ENCODE measurements at places on chromosomes 12 and 14.
A peak's percentile ranks its signal among the peaks of the same experiment; 100 is the strongest.

DNA sequence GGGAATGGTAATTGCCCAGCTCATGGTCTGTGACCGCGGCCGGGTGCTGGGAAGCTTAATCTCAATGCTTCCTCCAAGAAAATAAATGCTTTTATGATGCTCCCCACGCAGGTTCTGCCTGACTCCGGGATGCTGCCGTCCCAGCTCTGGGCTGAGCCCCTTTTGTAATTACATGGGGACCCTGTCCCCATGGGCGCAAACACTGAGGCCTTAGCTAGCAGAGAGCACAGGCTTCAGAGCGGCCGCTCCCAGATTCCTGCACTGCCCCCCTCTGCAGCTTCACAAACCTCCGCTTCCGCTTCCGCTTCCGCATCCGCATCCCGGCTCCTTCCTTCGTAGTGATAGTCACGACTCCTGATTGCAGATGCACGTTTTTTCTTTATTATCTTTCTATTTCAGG, 129.5 kb downstream of the KIF26A start:
- DNase-seq = no peak

DNA sequence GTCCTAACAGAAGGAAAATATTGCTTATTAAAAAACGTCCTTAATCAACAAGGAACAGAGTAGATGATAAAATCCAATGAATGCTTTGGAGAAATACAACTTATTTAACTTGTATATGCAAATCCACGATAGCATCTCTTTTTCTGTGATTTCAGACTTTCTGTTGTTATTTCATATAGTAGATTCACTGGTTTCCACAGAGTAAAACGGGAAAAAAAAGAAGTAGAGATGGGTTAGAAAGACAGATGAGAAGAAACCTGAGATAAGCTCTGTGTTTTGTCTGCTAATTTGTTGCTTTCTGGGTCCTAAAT, 447.7 kb downstream of the RERGL start:
- DNase-seq = no peak

DNA sequence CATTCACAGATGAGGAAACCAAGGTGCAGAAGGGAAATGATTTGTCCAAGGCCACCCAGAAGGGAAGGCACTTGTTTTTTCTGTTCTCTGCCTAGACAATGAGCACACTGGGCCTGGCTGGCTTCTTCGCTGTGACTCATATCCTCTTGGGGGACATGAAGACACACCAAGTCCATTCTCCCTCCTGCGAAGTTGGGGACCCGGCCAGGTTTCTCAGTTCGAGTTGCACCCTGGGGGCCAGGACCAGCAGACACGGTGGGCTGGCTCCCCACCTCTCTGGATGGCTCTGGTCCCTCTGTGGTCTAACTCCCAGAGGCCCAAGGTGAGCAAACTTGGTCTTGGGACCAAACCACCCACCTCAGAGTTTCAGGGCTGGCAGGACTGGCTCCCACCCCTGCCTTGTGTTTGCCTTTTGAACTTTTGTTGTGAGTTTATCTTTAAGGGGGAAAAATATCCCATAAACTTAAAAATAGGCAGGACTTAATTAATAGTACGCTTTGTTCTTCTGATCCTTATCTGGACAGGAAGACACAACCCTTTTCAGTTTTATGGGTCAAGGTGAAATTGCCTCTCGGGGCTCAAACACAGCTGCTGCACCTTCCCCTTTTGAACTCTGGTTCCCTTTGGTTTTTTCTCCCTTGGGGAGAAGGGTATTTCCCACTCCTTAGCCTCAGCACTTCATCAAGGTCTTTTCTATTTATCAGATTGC, 9.0 kb upstream of the MLEC start:
- DNase-seq = no peak

- DNase-seq = no peak
Observed at GRCh38 chr14:100049220-100049619, 16.0 kb upstream of the EVL start.

- DNase-seq = no peak
Observed at GRCh38 chr14:89418976-89419375, 1.9 kb upstream of the FOXN3 start.

DNA sequence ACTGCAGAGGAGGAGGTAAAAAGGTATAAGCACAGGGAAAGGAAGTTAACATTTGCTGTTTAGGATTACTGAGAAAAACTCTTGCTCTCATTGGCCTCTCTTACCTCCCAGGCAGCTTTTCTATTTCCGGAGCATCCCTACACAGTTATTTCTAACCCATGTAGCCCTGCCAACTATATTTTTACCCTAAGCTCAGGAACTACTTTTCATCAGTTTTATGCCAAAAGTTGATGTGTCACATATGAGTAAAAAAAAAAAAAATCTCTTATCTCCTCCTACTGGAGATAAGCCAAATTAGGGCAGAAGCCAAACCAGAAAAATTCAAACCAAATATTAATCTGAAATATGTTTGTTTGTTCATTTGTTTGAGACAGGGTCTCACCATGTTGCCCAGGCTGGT, 34.4 kb upstream of the PSMA6 start:
- DNase-seq = no peak

DNA sequence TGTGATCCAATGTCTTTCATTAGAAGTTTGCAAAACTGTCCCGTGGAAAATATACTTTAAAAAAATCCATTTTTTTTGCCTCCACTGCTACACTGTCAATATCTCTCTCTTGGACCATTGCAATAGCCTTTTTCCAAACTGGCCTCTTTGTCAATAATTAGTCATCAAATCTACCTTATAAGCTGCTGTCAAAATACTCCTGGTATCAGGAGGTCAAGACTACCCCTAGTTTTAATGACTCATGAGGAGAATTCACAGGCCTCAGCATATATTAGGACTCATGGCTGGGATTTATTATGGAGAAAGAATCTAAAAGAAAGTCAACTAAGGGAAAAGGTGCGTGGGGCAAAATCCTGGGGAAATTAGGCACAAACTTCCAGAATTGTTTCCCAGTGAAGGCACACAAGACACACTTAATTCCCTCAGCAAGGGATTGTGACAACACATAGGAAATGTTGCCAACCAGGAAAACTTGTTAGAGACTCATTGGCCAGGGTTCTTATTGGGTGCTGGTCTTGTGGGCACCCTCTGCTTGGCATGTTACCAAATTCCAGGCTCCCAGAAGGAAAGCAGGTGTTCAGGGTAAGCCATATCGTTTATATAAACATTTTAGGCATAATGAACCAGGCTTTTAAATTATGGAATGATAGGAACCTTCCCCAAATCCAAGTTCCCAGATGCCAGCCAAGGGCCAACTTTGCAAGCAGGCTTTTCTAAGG, 56.1 kb downstream of the TMEM117 start:
- no peak for DNase-seq

DNA sequence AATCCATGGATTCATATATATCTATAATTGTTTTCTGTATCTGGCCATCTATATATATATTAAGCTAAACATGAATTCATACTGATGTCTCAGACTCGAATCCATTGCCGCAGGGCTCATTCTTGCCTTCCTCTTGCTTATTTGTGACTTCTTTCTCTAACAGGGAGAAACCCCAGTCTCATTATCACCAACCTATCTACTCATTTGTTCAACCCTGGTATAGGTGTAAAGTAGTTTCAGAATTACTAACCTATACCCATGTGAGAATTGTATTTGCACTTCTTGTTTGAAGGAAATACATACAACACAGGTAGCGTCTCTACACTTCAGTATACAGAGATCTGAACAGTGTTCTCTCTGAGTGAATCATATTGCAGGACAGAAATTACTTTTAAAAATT, 77.7 kb downstream of the PTPN11 start:
- no peak for DNase-seq

- DNase-seq = no peak
Observed at GRCh38 chr14:54643696-54644176, 76.8 kb downstream of the SAMD4A start.

GRCh38 chr12:48021485-48022179, 17.4 kb upstream of the COL2A1 start:
- peak; percentile 23 for DNase-seq

GRCh38 chr14:53967606-53968005, 11.0 kb upstream of the BMP4 start:
- DNase-seq = no peak

- DNase-seq = no peak
Observed at GRCh38 chr14:74018174-74018585, 908 bp downstream of the ENTPD5 start.

DNA sequence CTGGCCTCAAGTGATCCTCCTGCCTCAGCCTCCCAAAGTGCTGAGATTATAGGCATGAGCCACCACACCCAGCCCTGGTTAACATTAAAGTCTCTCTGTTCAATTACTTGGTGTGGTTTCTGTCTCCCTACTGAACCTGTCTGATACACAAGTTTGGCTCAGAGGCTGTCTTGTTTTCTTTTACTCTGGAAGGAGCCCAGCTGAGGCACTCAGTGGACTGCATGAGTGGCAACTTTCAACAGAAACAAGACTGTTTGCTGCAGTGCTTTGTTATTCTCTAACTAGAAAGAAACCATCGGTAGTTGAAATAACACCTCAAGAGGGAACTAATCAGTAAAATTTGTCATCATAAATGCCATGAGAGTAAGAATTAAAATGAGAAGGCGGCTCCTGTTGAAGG, 238.7 kb downstream of the FOXN3 start:
- no peak for DNase-seq

DNA sequence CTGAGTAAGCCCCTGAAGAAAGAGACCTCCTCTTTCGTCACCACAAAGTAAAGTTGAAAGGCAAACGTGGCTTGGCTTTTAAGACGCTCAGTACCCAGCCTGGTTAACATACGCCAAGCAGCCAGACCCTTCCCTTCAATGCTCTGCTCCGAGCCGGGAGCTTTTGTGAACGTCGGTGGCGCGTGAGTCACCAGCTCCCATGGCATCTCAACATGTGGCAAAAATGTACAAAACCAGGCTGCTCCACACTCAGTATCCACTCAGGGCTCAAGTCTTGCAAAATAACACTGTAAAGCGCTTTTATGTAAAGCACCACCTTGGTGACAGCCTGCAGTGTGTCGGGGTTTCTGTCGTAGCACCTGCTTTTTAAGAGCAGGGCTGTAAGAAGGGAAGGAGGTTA, 89.0 kb downstream of the SETD3 start:
- no peak for DNase-seq

DNA sequence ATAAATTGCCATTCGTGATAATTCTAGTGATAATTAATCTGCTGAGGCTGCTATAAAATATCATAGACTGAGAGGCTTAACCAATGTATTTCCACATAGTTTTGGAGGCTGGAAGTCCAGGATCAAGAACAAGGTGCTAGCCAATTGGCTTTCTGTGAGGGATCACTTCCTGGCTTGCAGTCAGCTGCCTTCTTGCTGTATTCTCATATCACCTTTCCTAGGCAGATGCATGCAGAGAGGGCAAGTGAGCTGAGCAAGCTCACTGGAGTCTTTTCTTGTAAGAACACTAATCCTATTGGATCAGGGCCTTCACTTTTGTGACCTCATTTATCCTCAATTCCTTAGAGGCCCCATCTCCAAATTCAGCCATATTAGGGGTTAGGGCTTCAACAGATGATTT, 640.7 kb downstream of the DIO2 start:
- no peak for DNase-seq

DNA sequence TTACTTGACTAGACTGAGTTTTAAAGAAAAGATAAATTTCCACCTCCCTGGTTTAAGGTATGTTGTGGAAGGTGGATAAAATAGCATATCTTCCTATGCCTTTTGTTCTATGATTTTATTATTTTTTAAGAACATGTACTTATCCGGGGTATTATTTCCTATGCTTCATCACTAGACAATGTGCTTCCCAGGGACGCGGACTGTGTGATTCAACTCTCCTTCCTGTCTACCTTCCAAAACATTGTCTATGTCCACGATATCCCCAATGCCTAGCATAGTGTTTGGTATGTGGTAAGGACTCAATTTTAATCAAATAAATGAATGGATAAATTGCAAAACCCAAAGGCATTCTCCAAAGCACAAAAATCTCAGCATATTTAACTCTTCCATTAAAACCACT, 8.3 kb upstream of the CCND2 start:
- no peak for DNase-seq

- DNase-seq = no peak
Observed at GRCh38 chr12:111057701-111058425, 137.5 kb upstream of the MYL2 start.

DNA sequence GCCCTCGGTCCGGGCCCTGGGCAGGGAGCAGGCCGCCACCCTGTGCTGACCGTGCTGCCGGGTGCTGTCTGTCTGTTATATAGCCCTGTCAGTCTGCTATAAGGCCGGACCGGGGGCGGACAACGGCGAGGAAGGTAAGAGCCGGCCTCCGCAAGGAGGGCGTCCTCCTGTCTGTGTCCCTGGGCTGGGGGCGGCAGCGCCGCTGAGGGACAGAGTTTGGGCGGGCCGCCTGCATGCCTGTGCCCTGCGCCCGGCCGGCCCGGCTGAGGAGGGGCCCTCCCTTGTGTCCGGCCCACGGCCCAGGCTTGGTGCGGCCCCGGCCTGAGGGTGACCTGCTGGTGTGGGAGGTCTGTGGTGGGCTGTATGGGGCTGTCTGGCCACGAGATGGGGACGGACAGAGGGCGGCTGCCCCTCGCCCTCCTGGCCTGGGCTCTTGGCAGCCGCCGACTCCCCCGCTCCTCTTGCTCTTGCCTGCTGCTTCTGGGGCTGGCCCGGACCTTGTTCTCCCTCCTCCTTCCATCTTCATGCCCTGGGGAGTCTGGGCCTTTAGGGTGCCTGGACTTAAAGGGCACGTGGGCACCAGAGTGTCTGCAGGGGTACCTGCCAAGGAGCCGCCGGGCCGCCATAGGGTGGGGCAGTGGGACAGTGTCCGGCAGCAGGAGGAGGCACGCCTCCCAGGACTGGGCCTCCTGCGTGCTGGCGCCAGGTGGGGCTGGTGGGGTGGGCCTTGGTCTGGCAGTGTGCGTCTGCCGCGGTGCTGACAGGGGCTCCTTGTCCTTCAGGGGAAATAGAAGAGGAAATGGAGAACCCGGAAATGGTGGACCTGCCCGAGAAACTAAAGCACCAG, 25.1 kb upstream of the CRIP2 start:
- no peak for DNase-seq

- DNase-seq = peak; percentile 27
Observed at GRCh38 chr12:49609875-49610154, 4.4 kb upstream of the FAM186B start.

DNA sequence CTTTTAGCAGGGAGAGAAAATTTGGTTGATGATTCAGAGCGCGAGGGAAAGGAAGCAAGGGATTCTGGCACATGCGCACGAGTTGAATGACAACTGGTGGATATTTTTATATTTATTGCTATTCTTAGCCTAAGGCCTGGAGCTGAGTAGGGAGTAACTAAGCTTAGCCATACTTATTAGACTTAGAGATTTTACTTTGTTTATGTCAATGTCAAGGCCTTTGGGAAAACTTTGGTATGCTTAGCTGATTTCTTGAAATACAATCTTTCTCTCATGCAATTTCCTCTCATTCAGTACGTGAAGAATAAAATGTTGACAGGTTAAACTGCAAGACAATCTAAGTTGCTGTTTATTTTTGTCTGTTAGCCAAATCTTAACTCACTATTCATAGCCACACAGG, 101.1 kb downstream of the CRADD start:
- no peak for DNase-seq

DNA sequence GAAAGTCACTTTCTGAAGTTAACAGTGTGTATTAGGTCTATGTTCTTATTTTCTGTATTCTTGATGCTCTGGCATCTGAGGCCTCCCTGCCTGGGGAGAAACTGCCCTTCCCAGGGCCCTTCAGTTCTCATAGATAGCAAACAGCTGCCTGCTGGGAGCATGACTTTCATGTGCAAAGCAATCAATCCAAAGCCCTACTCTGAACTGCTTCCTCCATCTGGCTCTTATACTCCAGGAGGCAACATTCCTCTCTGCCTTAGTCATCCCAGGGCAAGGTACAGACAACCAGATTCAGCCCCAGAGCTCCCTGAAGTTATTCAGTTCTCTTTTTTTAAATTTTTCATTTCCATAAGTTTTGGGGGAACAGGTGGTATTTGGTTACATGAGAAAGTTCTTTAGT, 41.7 kb upstream of the RIN3 start:
- no peak for DNase-seq

- DNase-seq = no peak
Observed at GRCh38 chr12:90211017-90211416, 502.4 kb upstream of the ATP2B1 start.
